Upper lobe of right lung (tissue), 1 donor: ENCODE measurements at places on chromosomes 6 and 20. TPM values are rescaled to one million over a fixed set of nuclear protein-coding genes. Genes with fewer than 3 reads are reported as not detected.

EYA2 gene
- 1.8 TPM for total RNA-seq

SLC22A1 gene
- 2.7 TPM for total RNA-seq

NR2E1 gene
- total RNA-seq, result not detected

GNL1 gene
- total RNA-seq, result 54.8 TPM

CD83 gene
- total RNA-seq, result 26.0 TPM

- DNase-seq, result no peak
Measured at GRCh38 chr20:47280228-47280627, 76.3 kb downstream of the ZMYND8 start.

GRCh38 chr20:44467289-44467883 lies 8.3 kb upstream of the TTPAL start:
- DNase-seq, result no peak

- DNase-seq, result no peak
Measured at GRCh38 chr20:34179637-34180360, 61.4 kb upstream of the ASIP start.
